Activated CD8-positive, alpha-beta memory T cell treated with anti-CD3 and anti-CD28 coated beads, Interleukin-2, amount 50 U/mL, for 4 hours (primary cell): ENCODE measurements at places on chromosomes 13 and 19.

- DNase-seq, result no peak
Measured at GRCh38 chr19:33193865-33194362, at the start of gene LRP3. Gene LRP3, plus strand, starts transcription at chr19:33194330. Its CDS starts 456 bp downstream, at chr19:33194786.

GRCh38 chr13:37027639-37028038 lies 27.1 kb downstream of the EXOSC8 start:
- no peak for DNase-seq

GRCh38 chr19:7595466-7596133 lies at the start of gene CAMSAP3:
Gene CAMSAP3, plus strand, starts transcription at chr19:7595863. Its CDS starts 140 bp downstream, at chr19:7596003.
- DNase-seq, result peak; percentile 51

DNA sequence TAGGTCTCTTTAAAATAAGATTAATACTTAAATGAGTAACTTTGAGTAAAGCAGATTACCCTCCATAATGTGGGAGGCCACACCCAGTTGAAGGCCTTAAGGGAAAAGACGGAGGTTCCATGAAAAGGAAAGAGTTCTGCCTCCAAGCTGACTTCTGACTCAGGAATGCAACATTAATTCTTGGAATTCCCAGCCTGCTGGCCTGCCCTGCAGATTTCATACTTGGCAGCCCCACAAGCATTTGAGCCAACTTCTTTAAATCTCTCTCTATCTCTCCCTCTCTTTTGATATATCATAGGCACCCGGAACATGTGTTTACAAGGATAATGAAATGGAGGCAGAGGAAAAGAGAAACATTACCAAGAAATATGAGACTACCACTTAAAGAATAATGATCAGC lies 902.3 kb upstream of the MIR17HG start:
- DNase-seq, result no peak

DNA sequence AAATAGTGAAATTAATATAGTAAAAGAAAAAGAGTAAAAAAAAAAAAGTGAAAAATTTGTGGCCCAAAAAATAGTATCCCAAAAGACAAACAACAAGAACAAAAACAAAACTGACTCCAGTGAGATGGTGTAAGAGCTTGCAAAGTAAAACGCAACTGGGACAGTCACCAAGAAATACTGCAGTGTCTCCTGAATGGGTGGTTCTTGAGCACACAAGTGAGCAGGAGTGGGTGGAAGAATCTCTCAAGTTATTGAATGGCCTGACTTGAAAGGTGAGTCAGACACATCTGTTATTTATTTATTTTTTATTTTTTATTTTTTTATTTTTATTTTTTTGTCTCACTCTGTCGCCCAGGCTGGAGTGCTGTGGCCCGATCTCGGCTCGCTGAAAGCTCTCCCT lies 1.9 kb downstream of the ZNF493 start:
- no peak for DNase-seq

DNA sequence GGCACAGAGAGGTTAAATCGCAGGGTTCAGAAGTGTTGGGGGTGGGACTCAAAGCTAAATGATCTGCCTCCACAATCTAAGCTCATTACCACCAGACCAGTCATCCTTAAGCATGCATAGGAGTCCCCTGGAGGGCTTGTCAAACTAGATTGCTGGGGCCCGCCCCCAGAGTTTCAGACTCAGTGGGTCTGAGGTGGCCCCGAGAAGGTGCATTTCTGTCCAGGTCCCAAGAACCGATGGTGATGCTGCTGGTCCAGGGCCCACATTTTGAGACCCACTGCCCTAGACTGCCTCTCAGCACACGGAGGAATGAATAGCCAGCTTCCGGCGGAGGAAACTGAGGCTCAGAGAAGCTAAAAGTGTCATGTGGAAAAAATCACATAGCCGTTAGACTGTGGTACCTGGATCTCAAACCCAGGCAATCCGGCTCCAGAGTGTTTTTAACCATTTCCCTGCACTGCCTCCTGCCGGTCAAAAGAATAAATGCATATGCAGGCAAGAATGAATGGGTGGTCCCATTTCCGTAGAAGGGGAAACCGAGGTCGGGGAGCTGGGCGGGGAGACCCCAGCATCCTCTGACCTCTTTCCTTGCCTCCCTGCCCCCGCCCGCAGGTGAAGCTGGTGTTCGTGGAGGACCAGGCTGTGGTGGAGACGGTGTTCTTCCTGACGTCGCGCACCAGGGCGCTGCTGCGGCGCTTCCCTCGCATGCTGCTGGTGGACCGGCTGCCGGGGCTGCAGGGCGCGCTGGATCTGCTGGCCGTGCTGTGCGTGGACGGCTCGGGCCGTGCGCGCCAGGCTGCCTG lies 23.8 kb downstream of the ZSWIM9 start:
- peak; percentile 35 for DNase-seq

DNA sequence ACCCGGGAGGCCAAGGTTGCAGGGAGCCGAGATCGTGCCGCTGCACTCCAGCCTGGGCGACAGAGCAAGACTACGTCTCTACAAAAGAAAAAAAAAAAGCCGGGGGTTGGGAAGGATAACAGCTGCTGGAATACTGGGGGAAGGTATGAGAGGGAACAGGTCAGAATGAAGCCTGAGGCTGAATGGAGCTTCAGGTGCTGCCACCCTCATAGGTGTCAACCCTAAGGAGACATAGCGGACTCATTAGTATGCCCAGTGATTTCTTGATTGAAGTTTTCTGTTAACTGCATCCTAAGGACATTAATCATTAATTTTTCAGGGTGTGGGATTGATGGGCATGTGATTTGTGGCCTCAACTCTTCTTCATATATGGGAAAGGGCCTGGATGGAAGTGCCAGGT lies 6.0 kb downstream of the SMARCA4 start:
- no peak for DNase-seq

GRCh38 chr13:67518785-67519184 lies 288.6 kb upstream of the PCDH9 start:
- no peak for DNase-seq

DNA sequence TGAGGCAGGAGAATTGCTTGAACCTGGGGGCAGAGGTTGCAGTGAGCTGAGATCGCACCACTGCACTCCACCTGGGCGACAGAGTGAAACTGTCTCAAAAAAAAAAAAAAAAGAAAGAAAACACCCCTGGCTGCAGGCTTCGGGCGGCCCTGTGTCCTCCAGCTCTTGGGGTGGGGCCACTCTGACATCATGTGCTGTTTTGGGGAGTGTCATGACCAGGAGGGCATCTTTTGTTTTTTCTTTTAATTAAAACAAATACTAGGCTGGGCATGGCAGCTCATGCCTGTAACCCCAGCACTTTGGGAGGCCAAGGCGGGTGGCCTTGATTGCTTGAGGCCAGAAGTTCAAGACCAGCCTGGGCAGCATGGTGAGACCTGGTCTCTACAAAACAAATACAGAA lies 52.1 kb downstream of the KDM4B start:
- DNase-seq, result no peak

DNA sequence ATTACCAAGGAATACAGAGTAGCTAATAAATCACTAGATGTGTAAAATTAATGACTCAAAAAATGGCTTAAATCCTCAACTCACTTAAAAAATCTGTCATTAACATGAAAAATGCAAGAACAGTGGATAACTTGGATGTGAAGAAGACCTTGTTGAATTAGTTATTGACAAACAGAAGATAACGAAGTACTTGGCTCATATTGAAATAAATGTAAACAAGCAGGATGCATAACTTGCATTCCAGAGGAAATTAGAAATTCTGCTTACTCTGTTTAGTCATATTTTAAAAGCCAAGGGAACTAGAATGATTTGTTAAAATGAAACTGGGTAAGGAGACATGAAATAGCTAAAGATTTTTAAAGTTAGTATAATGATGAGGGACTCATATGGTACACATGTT lies 1812.2 kb downstream of the PCDH9 start:
- DNase-seq, result no peak
